ENCODE measurements at places on chromosomes 1 and 21.
A peak's percentile ranks its signal among the peaks of the same experiment; 100 is the strongest.

DNA sequence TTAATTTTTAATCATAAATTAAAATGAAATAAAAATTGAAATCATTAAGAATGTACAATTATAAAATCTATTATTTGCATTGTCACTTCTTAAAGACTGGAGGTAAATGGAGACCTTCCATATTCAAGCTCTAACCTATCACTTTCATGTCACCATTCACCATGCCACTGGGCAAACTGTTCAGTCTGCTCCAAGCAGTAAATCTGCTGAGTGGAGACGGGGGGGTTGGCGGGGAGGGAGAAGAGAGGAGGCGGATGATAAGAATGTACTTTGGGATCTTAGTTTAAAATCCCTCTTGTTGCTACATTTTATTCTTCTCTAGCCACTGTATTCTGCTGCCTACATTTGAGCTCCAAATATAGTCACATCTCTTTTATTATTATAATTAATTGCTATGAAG is 365.9 kb upstream of the NFIA start:
- no peak for DNase-seq

- no peak for DNase-seq
Measured at GRCh38 chr21:42784276-42784675, 95.1 kb downstream of the WDR4 start.

- DNase-seq: no peak
Measured at GRCh38 chr1:32874860-32875752, 4.4 kb upstream of the FNDC5 start.

GRCh38 chr1:188027613-188028012 is 1198.9 kb downstream of the PLA2G4A start:
- DNase-seq: peak; percentile 98

GRCh38 chr1:153180556-153180955 is 22.7 kb upstream of the LELP1 start:
- DNase-seq: no peak

DNA sequence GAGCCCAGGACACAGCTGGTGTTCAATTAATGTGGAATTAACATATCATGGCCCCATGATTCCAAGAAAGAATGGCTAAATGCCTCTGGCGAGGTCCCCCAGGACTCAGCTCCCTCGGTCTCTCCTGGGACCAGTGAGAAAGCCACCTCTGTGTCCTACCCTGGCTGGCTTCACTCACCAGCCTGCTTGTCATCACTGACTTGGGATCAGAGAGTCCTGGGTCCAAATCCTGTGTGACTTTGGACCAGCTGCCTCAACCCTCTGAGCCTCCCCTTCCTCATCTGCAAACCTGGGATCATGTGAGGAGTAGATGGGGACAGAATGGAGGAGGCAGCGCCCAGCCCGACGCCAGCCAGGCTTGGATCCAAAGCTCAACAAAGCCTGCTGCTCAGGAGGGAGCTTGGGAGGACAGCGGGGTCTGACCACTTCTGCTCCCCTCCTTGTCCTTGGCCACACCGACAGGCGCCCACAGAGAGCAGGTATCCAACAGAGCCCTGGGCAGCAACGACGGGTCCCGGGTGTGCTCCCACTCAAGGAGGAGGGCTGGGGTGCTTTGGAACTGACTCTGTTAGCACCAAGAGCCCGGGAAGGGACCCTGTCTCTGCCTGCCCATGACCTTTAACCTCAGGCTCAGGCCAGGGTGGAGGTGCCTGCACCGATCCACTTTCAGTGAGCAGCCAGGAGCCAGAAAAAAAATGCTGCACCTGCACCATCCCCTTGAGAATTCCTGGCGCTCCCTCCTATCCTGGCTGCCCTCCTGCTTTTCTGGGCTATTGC is 3.2 kb downstream of the SH2D5 start:
- DNase-seq: no peak

GRCh38 chr1:38088791-38089190 is 42.2 kb upstream of the POU3F1 start:
- DNase-seq: no peak

GRCh38 chr1:201374364-201374763 is 3.1 kb downstream of the TNNT2 start:
- no peak for DNase-seq

GRCh38 chr21:17406202-17406601 is 106.6 kb upstream of the CXADR start:
- DNase-seq: no peak

DNA sequence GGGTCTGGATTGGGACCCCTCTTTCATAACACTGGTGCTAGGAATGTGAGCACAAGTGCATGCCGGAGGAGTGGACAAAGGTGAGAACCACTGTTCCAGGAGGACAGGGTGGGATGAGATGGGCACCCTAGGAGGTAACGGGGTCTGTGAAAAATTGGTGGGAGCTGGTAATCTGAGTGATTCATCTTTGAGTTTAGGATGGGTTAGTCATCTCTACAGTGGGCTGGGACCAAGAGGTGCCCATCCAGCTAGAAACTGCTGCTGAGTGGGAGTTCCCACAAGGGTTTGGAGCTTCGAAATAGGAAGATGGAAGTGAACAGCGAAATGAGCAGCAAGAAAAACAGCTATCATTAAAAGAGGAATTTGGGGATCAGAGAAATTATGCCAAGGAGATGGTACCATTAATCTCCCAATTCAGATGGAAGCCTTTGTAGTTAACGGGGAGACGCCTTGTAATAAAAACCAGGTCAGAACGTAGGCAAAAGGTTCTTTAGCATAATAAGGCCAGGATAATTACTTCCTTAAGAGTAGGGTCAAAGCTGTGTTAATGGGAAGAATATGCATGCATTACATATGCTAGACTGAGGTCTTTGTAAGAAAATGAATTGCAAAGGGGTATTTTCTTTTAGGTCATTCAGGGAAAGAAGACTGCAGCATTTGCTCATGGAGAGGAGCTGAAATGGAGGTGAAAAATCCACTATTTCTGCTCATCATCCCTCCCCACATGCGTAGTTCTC is 55.5 kb downstream of the OLFML3 start:
- no peak for DNase-seq

GRCh38 chr21:39796466-39796865 is 51.5 kb downstream of the IGSF5 start:
- DNase-seq: no peak

- no peak for DNase-seq
Measured at GRCh38 chr1:150799089-150799488, 9.0 kb downstream of the CTSK start.

DNA sequence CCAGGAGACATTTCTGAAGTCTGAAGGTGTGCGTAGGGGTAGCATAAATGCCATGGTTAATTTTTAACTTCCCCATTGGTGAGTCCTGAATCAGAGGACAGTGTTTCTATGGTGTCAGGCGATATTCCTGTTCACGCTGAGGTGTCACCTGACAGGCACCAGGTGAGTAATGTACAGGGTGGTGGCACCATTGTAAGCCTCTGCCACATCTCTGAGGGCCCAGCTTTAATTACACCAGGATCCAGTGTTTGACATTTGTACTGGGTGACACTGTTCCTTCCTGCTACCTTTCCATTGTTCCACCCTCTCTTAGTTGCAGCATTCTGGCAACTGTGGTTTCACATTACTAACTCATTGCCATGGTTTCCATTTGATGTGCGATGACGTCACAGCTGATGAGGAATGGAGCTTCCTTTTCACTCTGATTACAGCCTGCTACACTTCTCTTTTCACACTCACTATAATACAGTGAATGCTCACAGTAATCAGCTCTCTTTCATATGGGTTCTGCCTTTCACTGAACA is 40.6 kb upstream of the MARK1 start:
- peak; percentile 94 for DNase-seq

DNA sequence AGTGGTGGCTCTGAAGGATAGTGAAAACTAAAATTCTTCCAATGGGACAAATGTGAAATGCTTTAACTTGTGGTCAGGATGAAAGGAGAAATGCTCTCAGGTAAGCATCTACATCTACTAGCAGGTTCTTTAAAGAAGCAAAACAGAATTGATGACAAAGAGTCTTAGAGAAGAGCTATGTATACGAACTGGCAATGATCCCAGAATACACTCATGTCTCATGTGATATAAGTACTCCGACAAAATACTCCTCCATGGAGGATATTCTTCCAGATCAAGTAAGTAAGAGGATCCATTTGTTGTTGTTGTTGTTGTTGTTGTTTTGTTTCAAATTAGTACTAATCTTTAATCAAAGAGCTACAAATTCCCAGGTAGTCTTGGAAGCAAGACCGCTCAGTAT is 174.0 kb upstream of the ATP1B1 start:
- DNase-seq: no peak

DNA sequence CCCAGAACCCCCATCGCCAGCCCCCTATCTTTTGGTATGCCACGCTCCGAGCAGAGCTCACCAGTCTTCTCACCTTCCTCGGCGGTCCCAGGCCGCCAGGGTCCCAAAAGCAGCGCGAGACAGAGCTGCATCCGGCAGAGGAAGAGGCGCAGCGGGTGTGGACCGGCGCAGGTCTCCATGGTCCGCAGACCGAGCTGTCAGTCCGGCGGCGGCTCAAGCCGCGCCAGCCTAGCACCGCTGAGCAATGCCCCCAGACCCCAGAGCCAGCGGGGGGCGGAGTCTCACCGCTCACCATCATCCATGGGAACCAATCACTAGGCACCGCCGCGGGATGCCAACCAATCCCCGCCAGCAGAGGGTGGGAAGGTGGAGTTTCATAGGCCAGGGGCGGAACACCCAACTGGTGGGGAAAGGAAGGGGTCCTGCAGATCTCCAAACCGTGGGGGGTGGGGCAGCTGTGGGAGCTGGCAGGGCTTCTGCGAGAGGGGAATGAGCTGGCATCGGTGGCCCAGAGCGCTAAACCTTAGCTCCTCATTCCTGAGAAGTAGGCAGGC is at the start of gene EPHA10:
EPHA10 (minus strand) TSS at position 233 of the 554 bp plus-strand sequence; CDS start at position 179, 54 bp downstream.
- DNase-seq: no peak

DNA sequence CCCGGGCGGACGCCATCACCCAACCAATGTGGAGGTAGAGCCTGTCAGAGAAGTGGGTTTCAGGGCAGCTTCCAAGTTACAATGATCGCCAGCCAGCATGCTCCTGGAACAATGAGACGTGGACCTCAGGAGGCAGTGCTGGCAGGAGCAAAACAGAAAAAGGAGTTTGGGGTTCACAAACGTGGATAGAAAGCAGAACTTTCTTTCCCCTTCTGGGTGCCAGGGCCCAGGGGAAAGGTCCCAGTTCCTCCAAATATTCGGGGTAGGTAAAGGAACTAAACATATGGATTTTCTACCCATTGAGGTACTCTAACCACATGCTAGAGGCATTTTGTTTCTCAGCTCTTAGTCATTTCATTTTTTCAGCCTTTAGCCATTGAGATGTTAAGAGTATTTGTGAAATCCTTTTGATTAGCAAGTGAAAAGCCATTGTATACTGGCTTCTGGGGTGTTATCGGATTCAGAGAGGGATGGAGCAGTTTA is 488.4 kb upstream of the ADGRL2 start:
- DNase-seq: no peak

DNA sequence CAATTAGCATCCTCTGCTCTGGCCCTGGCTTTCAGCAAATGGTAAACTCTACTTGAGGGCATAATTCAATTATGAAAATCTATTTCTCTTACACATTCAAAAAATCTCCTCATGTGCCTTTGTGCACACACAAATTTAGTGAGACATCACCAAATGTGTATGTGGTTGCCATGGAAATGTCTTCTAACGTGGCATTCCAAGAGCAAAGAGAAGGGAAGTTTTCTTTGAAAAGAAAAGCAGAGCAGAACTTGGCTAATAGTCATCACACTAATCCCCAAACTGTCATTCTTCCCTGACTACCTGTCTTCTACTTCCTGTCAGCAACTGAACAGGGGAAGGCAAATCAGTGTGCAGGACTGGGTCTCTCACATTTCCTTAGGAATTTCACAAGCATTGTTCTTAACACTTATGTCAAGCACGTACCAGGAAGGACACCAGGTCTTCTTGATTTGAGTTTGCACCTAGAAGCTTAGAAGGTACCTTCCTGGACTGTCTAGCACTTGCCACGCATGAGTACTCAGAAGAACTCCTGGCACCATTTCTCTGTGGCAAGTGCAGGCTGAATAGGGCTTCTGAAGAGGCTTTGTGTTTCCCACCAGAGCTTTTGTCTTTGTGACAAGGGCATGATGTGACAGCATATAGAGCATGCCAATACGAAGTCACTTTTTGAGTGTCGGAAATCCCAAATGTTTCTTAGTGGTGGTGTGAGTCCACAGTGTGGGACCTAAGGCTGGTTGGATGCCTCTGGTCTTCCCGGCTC is 32.3 kb downstream of the MAN1C1 start:
- DNase-seq: no peak

- DNase-seq: no peak
Measured at GRCh38 chr21:36471254-36471723, 8.6 kb downstream of the CLDN14 start.

DNA sequence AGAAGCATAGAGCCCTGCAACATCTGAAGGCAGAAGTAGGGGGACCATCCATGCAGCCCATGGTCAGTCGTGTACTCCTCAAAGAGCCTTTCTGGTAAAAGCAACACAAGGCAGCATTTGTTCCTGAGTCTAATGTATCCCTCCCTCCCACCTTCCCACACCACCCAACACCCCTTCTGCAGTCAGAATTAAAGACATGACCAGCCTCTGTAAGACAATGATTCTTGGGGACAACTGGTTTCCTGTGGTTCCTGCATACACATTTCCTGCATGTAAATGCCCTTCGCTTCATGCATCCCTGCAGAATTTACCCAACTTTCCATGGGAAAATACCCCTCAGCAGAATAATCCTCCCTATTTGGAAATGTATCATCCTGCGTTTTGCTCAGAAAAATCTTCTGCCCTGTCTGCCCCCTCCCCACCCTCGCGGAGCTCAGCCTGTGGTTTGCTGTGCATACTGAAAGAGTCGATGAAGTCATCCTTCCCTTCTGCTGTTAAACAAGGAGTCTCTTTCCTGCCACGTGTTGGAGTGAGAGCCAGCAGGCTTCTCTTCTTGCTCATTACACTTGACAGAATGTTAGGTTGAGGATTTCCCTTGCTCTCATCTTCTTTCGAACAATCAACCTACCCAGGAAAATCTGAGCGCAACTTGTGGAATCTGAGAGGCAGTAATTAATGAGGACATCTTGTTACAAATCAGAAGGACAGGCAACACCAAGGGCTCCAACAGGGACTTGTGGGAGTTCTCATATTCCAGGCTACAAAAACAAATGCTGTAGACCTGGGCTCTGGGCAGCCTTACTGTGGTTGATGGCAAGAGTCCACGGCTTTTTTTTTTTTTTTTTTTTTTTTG is 4.7 kb downstream of the TNN start:
- DNase-seq: peak; percentile 53

DNA sequence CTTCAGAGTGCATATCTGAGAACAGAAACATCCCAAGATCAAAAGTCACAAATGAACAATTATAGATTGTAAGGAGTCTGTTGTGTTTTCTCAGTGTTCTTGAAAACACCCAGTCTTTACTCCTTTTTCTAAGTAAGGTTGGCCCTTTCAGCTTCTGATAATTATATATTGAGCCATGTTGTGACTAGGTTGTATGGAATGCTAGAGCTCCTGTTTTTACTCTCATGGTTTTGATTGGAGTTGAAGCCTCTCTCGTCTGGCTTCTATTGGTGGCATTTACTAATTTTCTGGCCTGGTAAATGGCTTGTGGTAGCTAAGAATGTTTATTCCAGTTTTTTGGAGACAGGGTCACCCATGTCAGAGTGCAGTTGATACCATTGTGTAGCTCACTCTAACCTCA is 84.7 kb downstream of the NDUFS5 start:
- DNase-seq: peak; percentile 44
